ENCODE measurements at places on chromosomes 7 and 10. TPM values are rescaled to one million over a fixed set of nuclear protein-coding genes. Genes with fewer than 3 reads are reported as not detected.

Gene FAM237B
- not detected for total RNA-seq

Gene UPK3B
- total RNA-seq: 5.3 TPM

Gene LRRC4
- 2.4 TPM for total RNA-seq

Gene ATP6V0E2
- total RNA-seq: 34.9 TPM

Gene SPDYE8
- not detected for total RNA-seq

DNA sequence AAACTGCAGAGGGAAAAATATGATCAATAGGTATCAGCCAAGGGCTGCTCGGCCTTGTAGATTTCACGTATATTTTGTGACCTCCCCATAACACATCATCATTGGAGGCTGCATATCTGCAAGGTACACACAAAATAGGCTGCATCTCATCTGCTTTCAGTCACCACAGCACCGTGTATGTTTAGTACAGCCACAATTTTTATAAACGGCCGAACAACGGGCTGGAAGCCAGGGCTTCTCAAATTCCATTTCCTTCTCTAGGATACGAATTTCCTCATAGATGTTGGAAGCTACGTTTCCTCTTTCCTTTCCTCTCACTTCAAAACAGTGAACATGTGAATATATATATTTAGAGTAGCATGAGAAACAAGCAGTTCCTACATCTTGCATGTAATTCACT lies 20.2 kb upstream of the FOXK1 start:
- DNase-seq: no peak

- peak; percentile 60 for DNase-seq
These were observed 48.5 kb upstream of the OSBPL3 start for GRCh38 chr7:25028370-25029021.

- no peak for DNase-seq
These were observed 271.3 kb downstream of the STK31 start for GRCh38 chr7:23981314-23981713.

DNA sequence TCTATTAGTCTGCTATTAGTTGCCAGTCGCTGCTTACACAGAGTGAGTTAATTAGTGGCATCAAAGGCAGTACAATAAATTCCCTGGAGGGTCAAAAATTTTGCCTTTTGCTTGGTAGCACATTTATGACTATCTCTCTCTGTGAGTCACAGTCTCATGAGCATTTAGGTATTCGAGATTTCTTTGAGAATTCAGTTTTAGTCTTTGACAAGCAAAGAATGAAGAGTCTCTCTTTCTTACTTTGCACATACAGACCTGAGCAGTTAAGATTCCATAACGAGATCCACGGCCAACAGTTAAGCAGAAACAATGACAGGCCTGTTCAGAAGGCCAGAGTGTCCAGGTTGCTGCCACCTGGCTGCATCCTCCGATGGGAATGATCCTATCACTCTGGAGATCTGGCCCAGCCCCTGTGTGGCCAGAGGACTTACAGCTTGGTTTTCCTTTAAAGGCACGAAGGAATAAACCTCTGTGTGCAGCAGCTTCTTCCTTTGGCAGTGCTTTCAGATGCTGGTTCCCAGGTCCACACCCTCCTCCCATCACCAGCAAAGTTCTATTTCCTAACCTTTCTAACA lies 80.6 kb downstream of the GLI3 start:
- DNase-seq: no peak

GRCh38 chr7:31475368-31475767 lies 38.5 kb upstream of the ITPRID1 start:
- no peak for DNase-seq

GRCh38 chr7:10708447-10708846 lies 265.2 kb upstream of the PHF14 start:
- DNase-seq: peak; percentile 19

- no peak for DNase-seq
These were observed 27.1 kb downstream of the LMTK2 start for GRCh38 chr7:98133621-98134303.

GRCh38 chr10:75861582-75861981 lies 430.2 kb downstream of the LRMDA start:
- no peak for DNase-seq

- no peak for DNase-seq
These were observed 184.0 kb downstream of the PTPN20 start for GRCh38 chr10:47095211-47095610.

GRCh38 chr7:2193575-2194305 lies 39.0 kb downstream of the MAD1L1 start:
- no peak for DNase-seq

- no peak for DNase-seq
These were observed 59.3 kb downstream of the CDCA7L start for GRCh38 chr7:21886396-21886795.

DNA sequence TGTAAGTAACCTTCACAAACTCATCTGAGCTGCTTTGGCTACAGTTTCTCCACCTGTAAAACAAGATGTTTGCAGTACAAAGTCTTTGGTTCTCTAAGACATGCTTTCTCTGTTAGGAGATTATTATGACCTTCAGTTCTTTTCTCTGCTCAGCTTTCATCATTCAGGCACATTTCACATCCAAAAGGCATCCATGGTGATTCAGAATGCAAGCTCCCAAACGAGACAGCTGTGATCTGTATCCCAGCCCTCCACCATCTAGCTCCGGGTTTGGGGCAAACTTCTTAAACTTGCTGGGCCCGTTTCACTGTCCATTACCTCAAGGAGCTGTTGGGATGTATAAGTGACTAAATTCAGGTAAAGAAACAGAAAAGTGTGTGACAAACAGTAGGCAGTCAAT lies 95.8 kb upstream of the COL1A2 start:
- no peak for DNase-seq

- no peak for DNase-seq
These were observed 75.8 kb upstream of the CHST15 start for GRCh38 chr10:124168991-124169802.

DNA sequence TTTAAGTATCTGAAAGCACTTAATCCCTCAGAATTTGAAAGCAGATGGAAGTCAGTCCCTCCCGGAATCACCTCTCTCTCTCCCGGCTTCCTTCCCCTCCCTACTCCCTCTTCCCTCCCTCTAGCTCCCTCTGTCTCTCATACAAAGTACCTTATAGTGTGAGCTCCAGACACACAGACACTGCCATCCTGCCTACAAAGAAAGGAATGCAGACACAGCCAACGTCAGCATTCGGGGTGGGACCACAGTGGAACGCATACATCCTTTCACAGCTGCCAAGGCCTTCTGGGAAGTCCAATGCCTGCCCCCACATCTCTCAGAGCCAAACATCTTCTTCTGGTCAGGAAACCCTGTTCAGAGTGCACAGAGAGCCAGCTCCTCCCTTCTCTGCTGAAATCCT lies 9.3 kb downstream of the NOD1 start:
- DNase-seq: no peak

DNA sequence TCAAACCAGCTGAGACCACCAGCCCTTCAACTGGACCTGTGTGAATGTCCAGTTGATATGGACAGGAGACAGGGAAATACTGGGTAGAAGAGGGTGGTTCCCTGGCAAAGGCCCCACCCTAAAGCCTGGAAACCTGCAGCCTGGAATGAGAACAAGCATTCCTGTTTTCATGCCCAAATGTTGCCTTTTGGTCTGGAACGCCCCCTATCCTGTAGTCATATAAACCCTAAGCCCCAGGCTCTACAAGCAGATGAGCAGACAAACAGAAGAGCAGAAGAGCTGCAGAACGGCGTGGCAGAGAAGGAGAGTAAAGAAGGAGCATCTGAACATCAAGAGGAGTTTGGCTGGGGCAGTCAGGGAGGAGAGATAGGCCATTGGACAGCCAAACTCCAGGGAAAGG lies 38.4 kb downstream of the SYPL1 start:
- DNase-seq: no peak

Data from natural killer cell (primary cell).